ENCODE measurements at places on chromosomes 6 and 20.
A peak's percentile ranks its signal among the peaks of the same experiment; 100 is the strongest.

GRCh38 chr6:118042855-118043254 lies 135.8 kb downstream of the SLC35F1 start:
- no peak for DNase-seq

- DNase-seq: no peak
Observed at GRCh38 chr6:170177772-170178560, 112.9 kb downstream of the DLL1 start.

DNA sequence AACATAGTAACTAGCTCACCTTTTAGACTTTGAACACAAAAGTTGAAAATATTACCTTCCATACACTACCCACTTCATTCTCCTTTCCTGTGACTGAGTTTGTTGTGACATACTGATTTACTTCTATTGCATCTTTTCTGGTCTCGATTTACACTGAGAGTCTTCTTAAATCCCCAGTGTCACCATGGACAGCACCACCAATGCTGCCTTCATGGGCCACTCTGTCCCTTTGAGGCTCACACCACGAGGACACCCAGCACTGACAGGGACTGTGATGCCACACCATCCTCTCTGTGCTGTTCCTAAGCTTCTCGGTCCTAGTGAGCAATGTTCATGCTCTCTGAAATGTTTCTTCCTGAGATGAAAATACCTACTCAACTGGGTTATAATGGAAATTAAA lies 337.1 kb upstream of the IRAK1BP1 start:
- no peak for DNase-seq

DNA sequence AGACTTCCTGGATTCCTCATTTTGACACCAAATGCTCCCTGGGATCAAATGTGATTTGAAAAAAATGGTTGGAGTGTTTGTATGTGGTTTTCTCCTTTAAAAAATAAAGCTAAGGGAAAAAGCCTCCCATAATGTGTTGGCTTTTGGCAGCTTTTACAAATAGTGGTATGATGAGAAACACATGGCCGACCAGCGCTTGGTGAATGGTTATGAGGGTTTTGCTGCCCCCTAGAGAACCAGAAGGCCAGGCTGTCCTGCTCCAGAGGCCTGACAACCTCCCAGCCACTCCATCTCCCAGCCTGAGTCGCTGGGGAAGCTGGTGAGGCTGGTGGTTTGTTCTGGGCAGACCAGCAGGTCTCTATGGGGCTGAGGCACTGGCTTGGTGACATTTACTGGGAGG lies 69.3 kb downstream of the CLIC5 start:
- DNase-seq: peak; percentile 91

DNA sequence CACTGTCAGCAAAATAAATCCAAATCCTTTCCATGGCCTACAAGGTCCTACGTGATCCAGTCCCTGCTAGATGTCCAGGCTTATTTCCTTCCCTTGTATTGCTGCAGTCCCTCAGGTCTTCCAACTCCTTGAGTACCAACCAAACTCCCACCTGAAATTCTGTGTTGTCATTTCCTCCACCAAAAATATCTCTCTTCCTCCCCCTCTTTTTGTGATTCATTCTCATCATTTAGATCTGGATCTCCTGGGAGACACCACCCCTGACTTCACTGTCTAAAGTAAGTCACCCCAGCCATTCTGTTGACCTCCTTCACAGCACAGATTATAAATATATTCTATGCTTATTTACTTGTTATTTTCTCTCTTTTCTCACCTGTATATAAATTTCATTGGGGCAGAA lies 9.0 kb upstream of the LOC128125822 start:
- no peak for DNase-seq

GRCh38 chr20:16451982-16452381 lies 121.3 kb downstream of the KIF16B start:
- no peak for DNase-seq

DNA sequence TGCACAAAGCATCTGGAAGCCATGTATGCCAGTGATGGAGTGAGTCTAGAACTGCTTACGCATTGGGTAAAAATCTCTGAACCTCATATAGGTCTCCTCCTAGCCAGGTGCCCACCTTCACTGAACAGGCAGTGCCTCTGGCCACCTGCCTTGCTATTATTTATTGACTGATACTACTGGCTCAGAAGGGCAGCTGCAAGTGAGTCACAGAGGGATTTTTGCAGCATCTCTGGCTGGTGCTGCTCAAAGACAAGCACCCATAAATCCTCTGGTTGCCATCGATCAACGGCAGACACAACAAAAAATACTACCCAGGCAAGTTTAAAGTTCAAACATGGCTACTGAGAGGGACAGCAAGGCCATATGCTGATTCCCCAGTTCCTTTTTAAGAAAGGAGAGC lies 279.4 kb downstream of the UBE3D start:
- DNase-seq: no peak

DNA sequence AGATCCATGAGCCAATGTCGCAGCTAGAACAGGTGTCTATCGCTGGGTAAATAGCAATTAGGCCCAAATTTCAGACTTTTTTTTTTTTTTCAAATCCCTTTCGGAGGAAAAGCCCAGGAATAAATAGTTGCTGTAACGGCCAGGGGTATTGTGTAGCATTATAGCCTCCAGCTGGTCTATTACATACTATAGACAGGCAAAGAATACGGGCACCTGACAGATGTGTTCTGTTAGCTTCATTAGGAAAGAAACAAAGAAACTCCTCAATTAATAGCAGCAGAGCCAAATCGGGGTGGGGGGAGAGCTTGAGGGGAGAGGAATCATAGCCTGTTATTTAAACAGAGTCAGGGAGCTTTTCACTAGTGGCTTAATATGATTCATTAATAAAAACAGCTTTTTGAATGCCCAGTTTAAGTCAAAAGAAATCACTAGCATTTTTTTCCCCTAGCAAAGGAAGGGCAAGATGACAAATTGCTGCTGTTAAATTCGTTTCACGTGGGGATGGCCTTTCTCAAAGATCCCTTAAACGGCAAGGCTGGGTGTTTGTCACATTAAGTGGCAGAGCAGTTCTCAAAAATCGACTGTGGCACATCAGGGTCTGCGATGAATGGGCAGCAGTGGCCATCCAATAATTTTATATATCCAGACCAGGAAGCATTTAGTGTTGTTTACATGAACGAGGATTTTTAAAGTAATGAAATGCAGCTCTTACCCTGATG lies 139.4 kb downstream of the ID4 start:
- no peak for DNase-seq

Data from fibroblast of villous mesenchyme (primary cell).